ENCODE measurements at places on chromosomes 2 and 18.

GRCh38 chr18:39460136-39460535, 1894.5 kb upstream of the CELF4 start:
- no peak for DNase-seq

DNA sequence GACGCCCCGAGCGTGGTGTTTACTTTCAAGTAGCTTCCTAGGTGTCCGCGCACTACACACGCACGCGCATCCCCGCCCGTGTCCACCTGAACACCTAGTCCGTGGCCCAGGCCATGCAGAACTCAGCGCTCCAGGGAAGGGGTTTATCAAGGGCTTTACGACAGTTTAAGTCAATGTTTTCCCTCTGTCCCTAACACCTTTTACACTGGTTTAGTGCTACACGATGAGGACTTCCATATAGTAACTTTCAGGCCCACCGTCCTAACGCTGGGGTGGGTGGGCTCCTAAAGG, 1.4 kb upstream of the BCL2 start:
- DNase-seq: no peak

- no peak for DNase-seq
Observed at GRCh38 chr18:6106091-6106685, 210.9 kb upstream of the TMEM200C start.

DNA sequence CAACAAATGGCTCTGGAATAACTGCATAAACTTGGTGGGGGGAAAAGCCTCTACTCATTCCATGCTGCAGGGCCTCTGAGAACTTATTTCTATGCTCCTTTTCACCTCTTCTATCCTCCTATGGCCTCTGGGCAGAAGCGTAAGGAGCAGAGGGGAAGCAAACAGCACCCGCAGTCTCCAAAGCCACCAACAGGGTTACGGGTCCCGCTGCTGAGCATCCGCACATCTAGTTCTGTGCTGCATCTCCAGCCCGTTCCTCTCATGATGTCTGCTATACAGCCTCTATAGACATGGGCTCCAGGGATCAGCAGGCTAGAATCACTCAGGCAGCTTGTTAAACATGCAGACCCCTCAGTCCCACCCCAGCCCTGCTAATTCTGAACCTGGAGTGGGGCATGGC, 25.9 kb downstream of the PSTPIP2 start:
- DNase-seq: no peak

- DNase-seq: no peak
Observed at GRCh38 chr2:205740381-205740780, 58.1 kb downstream of the NRP2 start.

DNA sequence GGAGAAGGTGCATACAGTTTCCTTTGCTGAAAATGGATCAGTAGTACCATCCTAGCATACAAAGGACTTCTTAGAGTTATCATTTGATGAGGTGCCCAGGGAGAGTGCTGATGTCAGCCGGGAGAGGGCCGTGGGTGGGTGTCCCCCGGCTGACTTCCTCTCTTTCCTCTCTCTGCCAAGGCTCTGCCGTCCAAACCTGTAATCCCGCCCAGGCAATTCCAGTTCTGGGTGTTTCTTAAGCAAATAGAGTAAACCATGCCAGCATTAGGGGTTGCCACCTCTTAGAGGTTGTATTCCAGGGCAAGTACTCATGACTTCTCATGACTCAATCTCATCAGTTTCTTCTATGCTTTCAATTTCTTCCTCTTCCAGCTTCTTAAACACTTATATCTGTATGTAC, 117.2 kb downstream of the GATA6 start:
- no peak for DNase-seq

DNA sequence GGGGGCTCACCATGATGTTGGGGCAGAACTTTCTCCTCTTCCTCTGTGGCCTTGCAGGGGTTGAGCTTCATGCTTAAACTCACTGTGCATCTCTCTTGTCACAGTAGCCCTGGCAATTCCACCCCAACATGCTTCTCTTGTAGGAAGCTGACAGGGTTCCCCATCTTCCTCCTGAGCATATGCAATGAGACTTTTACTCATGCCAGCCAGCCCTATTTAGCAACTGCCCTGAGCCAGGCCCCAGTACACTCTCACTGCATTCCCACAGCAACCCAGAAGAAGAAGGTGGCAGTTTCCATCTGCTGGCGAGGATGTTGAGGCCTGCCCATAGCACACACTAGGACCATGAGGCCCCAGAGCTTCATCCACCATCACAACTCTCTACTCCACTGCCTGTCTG, 72.2 kb upstream of the TEX51 start:
- no peak for DNase-seq

GRCh38 chr2:131081190-131081589, 12.1 kb downstream of the FAM168B start:
- no peak for DNase-seq

DNA sequence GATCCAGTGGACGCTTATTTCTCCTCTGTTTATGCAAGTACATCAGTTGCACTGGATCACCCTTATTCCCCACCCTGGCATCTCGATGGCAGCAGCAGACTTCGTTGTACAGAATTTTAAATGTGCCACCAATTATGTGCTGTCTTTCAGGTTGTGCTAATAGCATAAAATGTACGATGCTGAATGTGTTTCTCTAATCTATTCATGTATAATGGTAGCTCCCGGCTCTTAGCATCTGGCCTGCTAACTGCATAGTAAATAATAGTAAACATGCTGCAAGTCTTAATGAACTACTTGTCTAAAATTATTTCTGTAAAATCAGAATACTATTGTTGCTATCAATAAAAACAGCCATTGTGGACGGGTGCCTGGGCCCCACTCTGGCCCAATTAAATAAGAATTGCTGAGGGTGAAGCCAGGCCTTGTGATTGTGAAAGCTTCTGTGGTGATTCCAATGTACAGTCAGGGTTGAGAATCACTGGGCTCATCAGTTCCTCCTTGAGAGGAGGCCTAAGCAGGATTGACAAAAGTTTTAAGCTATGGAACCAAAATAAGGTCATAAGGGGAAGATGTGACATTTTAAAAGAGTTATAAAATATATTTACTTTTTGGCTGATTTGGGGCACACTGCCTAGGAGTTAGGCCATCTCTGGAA, 14.4 kb upstream of the MYO3B start:
- DNase-seq: no peak

GRCh38 chr2:197944416-197945096, 140.2 kb downstream of the PLCL1 start:
- DNase-seq: no peak

DNA sequence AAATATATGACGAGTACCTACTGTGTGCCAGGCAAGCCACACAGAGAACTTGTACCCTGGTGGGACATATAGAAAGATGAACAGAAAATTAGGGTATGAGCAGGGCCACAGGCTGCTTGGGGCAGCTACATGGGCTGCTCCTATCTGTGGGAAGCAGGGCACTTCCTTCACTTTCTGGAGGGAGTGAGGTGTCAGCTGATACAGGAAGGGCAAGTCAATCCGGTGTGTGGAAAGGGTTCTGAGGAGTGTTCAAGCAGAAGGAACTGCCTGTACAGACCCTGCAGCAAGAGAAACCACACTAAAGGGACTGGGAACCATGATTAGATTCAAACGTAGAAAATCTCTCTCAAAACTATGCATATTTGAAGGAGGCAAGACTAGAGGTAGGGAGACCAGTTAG, 58.6 kb upstream of the BCL11A start:
- no peak for DNase-seq

DNA sequence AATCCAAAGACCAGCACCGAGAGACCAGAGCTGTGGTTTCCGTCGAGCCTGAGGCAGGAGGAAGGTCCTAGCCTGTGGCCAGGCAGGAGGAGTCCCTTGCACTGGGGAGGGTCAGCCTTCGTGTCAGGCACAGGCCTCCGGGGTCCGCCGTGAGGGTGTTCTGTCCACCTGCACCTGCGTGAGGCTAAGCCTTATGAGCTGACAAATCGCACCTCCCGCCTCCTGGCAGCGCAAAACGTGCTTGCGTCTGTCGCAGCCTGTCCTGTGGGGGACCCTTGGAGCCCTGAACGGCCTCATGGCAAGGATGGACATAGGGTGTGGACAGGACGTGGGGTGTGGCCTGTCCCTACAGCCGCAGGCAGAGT, 73.3 kb downstream of the KCNG2 start:
- no peak for DNase-seq

DNA sequence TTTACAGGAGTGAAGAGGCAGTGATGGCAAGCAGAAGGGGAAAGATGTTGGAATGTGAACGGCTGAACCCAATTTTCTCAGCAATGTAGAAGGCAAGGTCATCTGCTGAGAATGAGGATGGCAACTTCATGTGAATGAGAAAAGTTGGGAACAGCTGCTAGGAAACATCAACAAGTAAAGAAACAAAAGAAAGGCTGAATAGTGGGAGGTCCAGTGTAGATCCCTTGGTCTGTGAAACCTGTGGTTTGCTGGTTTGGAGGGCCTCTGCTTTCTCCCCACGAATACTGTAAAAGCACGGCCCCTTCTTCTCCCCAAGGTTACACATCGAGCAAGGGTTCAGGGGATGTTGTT, 27.4 kb downstream of the MARCHF4 start:
- DNase-seq: no peak

DNA sequence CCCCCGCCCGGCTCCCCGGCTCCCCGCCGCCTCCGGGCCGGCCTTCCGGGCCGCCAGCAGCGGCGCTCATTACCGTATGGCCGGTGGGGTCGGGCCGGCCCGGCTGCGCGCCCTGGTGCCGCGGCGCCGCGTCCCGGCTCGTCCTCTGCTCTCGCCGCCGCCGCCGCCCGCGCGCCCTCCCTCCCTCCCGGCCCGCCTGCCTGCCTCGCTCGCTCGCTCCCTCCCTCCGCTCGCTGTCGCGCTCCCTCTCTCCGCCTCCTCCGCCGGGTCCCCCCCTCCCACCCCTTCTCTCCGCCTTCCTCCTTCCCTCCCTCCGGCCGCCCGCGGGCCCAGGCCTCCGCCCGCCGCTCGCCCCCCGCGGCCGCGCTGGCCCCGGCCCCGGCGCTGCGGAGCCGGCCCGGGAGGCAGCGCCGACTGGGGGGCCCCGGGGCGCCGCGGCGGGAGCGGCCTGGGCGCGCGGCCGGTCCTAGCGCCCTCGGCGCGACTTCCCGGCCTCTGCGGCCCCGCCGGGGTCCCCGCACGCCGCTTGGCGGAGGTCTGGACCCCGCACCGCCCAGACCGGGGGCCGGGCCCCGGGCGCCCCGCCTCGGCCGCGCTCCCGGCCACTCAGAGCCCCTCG, at the start of gene DNMT3A:
Gene DNMT3A, minus strand, starts transcription at position 173 of the 619 bp plus-strand sequence. CDS start 27,941 bp downstream, outside the sequence.
- peak; percentile 87 for DNase-seq

GRCh38 chr18:46555724-46556123, 101.3 kb downstream of the LOXHD1 start:
- DNase-seq: peak; percentile 61

- no peak for DNase-seq
Observed at GRCh38 chr2:98577313-98577712, 31.0 kb downstream of the COA5 start.

Measured in AG08396 (cell line).